Activated CD4-positive, alpha-beta T cell treated with anti-CD3 and anti-CD28 coated beads for 36 hours (primary cell): ENCODE measurements at places on chromosomes 16 and 17. TPM values are rescaled to one million over a fixed set of nuclear protein-coding genes. Genes with fewer than 3 reads are reported as not detected.

Gene KRTAP9-2
- not detected for total RNA-seq

Gene TBC1D3B
- total RNA-seq, result 0.83 TPM

Gene PRSS36
- total RNA-seq, result 0.43 TPM

Gene MYH8
- total RNA-seq, result not detected

Gene KRT27
- total RNA-seq, result not detected

Gene SOST
- not detected for total RNA-seq

Gene MEFV
- 0.09 TPM for total RNA-seq

Gene TNK1
- total RNA-seq, result 6.9 TPM

Gene PPP4C
- total RNA-seq, result 113 TPM

Gene KRTAP3-2
- not detected for total RNA-seq

Gene CNP
- 55.1 TPM for total RNA-seq

Gene NLRC3
- total RNA-seq, result 14.9 TPM

Gene FOXK2
- 75.4 TPM for total RNA-seq
